ENCODE measurements at places on chromosomes 3 and 15. TPM values are rescaled to one million over a fixed set of nuclear protein-coding genes. Genes with fewer than 3 reads are reported as not detected.
A peak's percentile ranks its signal among the peaks of the same experiment; 100 is the strongest.

Gene RARRES1
- total RNA-seq = 41.5 TPM

DNA sequence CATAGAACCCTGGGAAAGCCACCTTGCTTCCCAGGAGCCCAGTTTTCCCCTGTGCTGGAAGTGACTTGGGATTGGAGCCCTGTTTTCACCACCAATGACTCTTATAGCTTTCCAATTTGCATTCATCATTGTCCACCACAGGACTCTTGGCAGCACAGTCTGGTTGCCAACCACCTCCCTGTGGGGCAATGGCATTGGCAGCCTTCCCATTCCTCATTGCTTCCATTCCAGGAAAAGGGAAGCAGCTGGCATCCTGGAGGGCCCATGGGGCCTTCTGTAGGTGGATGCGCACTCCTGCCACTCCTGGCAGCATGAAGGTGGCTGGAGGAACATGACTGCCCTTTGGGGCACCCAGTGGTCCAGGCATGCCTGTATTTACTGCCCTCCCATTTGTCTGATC is 57.7 kb downstream of the FEM1B start:
- no peak for DNase-seq
- peak overlapping the region; percentile 2 for H3K27ac ChIP-seq
- H3K27me3 ChIP-seq = no peaks in the 10 kb centered on the region
- peaks cover 19% of the 10 kb centered on the region for H3K4me1 ChIP-seq
- H3K36me3 ChIP-seq = no peaks in the 10 kb centered on the region

- H3K36me3 ChIP-seq = no peaks in the 10 kb centered on the region
- H3K27me3 ChIP-seq = no peaks in the 10 kb centered on the region
- H3K4me3 ChIP-seq = peak overlapping the region; percentile 62
- DNase-seq = peak; percentile 74
Observed at GRCh38 chr15:22786868-22787698, 639 bp downstream of the NIPA1 start.

DNA sequence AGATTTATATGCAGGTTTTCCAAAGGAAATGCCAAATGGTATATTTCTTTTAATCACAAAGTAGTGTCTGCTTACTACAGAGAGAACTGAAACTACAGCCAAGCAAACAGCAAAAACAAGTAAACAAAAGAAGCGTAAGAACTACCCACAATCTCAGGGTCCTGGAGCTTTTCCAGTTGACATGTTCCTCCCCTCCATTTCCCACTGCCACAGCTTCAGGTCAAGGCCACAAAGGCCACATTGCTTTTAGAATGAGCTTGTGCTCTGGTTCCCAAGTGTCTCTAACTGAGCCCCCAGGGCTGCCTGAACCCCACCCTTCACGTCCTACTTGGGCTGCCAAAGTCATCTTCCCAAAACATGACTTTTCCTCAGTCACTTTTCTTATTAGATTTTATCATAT is 24.1 kb downstream of the CTDSPL start:
- DNase-seq = no peak
- peaks cover 13% of the 10 kb centered on the region for H3K4me1 ChIP-seq
- H3K4me3 ChIP-seq = no peak overlapping the region
- H3K27me3 ChIP-seq = no peaks in the 10 kb centered on the region

DNA sequence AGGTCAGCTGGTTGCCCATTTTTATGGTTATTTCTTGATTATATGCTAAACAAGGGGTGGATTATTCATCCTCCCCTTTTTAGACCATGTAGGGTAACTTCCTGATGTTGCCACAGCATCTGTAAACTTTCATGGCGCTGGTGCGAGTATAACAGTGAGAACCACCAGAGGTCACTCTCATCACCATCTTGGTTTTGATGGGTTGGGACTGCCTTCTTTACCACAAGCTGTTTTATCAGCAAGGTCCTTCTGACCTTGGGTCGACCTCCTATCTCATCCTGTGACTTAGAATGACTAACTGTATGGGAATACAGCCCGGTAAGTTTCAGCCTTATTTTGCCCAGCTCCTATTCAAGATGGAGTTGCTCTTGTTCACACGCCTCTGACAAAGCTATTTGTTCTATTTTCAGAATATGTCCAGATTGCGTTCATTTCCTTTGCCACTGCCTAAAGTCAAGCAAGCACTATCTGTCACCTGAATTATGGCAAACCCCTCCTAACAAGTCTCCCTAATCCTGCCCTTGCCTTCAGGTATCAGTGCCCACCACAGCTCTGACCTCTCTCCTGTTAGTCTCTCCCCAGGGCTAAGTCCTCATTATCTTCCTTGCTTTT is 308.5 kb downstream of the ROBO2 start:
- no peak overlapping the region for H3K27ac ChIP-seq
- no peak overlapping the region for H3K4me3 ChIP-seq
- H3K4me1 ChIP-seq = no peaks in the 10 kb centered on the region

DNA sequence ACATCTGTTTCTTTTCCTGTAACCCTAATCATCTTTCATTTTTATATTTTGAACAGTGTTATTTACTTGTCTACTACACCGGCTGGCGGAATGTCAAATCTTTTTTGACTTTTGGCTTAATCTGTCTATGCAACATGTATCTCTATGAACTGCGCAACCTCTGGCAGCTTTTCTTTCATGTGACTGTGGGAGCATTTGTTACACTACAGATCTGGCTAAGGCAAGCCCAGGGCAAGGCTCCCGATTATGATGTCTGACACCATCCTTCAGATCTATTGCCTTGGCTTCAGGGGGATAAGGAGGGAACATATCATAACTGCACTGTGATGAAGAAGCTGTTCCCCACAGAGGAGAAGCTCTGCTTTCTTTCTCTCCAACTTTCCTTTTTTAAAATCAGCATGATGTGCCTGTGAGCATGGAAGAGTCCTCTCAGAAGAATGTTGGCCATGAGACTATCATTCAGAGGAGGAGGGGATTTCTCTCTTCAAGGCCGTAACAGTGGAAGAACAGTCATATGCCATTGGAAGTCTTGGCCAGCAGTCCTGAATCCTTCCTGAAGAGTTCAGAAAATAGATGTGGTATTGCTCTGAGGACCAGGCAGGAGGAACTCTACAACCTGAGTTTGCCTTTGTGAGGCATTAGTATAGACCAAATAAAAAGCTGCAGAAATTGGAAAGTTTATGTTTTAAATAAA is 69.9 kb downstream of the SEC22A start:
- H3K4me3 ChIP-seq = no peak overlapping the region
- no peaks in the 10 kb centered on the region for H3K27me3 ChIP-seq
